NT2/D1 (cell line): ENCODE measurements at places on chromosomes 4 and X.

GRCh38 chrX:65723706-65724105 lies 56.3 kb downstream of the MSN start:
- DNase-seq, result no peak

DNA sequence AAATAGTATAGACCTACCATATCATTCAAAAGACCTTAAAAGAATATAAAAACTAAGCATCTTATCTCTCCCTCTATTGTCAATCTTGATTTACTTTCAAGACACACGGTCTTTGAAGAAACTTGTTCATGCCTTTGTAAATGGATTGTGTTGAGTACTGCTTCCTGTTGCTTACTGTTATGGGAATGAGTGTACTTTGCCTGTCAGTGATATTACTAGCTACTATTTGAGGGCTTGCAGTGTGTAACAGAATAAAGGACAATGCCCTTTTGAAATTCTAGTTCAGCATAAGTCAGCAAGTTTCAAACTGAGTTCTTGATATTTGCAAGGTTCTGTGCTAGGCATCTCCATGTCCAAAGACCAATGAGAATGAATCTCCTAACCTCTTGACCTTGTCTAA lies 36.0 kb downstream of the CDKL5 start:
- DNase-seq, result no peak

DNA sequence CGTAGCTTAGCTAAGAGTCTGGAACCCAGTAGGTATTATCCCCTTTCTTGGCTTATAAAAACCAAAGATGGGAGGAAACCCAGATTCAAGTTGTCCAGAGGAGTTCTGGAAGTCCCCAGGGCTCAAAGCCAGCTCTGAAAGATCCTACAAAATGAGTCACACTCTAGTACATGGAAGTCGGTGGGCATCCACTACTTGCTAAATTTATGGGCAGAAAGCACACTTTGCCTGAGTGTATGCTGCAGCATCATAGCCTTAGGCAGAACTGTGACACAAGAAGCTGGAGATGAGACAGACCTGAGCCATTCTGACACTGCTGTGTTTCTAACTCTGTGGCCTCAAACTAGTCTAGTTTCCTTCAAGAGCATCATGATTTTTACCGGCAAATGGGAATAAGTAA lies 429.3 kb downstream of the AFF2 start:
- DNase-seq, result no peak

GRCh38 chr4:100497791-100498190 lies 20.0 kb downstream of the EMCN start:
- no peak for DNase-seq

GRCh38 chr4:6688879-6689505 lies 4.7 kb upstream of the S100P start:
- DNase-seq, result peak; percentile 83

DNA sequence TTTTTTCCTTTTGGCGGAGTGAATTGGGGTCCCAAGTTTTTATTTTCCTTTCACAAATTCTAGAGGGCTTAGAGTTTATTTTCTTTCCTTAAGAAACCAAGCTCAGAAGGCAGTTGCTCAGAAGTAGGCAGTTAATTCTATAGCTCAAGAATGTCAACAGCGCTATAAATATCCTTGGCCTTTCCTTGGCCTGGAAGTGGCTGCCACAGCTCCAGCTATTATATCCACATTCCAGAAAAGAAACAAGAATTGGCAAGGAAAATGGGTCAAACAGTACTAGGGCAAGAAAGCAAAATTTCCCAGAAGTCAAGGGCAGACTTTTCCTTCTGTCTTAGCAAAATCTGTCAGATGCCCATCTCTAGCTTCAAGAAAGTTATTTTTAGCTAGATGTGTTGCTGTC lies 31.0 kb downstream of the SLC10A6 start:
- no peak for DNase-seq

DNA sequence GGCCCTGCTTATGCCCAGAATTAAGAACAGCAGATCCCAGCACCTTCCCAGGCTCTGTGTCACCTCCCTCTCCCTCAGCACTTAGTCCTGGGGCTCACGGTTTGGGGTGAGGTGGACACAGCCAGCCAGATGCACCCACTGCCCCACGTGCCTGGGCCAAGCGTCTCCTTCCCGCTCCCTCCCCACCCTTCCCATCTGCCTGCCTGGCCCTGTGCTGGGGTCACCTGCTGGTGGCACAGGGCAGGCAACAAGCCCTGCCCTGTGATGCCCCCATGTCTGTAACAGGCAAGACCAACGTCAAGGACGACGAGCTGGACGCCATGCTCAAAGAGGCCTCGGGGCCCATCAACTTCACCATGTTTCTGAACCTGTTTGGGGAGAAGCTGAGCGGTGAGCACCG lies 5.3 kb downstream of the MYL5 start:
- DNase-seq, result no peak

DNA sequence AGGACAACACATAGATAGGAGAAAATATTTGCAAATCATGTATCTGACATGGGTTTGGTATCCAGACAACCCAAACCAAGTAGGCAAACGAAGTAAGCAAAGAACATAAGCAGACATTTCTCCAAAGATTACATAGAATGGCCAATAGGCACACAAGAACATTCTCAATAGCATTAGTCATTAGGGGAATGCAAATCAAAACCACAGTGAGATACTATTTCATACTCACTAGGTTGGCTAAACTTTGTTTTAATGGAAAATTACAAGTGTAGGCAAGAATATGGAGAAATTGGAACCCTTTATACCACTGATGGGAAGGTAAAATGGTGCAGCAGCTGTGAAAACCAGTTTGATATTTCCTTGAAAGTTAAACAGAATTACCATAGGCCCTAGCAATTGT lies 74.7 kb downstream of the CHRNA9 start:
- no peak for DNase-seq

GRCh38 chr4:86730310-86730709 lies 118.9 kb downstream of the SLC10A6 start:
- peak; percentile 49 for DNase-seq

DNA sequence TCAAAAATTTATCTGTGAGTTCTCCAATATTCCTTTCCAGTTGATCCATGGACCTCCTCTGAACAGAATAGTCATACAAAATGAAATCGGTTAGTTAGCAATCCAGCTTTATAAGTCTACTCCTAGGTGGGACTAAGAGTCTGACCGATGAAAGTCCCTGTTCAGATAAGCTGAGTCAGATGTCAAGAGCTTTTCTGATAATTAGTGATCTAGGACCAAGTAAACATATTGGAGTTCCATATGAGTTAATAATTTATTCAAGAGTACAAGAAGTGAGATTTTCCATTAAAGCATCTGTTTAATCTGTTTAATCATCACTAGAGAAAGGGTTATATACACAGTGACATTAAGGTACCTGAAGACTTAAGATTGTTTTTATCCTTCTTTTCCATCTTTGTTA lies 74.7 kb downstream of the UGT8 start:
- DNase-seq, result no peak

GRCh38 chrX:28848707-28849106 lies 261.5 kb downstream of the IL1RAPL1 start:
- no peak for DNase-seq

GRCh38 chr4:139735381-139736273 lies 70.0 kb downstream of the MGST2 start:
- no peak for DNase-seq

GRCh38 chr4:187176261-187176910 lies 452.7 kb upstream of the FAT1 start:
- DNase-seq, result no peak

- no peak for DNase-seq
These were observed 29.3 kb upstream of the CFAP299 start for GRCh38 chr4:80306260-80306659.

DNA sequence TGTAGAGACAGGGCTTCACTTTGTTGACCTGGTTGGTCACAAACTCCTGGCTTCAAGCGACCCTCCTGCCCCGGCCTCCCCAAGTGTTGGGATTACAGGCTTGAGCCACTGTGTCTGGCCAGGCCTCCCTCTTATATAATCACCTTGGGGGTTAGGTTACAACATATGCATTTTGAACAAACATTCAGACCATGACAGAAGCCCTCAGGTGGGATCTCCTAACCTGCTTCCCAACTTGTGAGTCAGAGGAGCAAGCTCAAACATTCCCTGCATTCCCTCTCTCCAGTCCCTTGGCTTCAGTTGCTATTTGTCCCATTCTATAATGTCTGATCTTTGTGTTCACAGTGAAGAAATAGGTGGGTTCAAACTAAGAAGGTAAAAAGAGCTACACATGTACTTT lies 76.5 kb upstream of the NRK start:
- no peak for DNase-seq

- DNase-seq, result no peak
These were observed 199.1 kb downstream of the SPATA18 start for GRCh38 chr4:52250154-52250553.

DNA sequence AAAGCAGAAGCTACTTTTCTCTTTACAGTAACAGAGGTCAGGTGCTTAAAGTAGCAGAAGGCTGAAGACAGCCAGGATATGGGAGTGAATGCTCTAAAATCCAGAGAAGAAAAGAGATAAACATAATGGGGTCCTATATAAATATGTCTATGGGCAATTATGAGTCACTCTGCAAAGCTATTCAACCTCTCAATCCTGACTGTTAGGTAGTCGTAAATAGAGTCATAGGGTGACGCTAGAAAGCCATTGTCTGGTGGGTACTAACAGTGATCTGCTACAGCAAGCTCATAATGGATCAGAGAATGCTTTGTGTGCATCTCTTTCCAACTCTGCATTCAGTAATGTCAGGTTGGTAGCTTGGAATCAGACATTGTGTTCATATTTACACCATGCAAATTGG lies 53.5 kb upstream of the PDE5A start:
- DNase-seq, result no peak

DNA sequence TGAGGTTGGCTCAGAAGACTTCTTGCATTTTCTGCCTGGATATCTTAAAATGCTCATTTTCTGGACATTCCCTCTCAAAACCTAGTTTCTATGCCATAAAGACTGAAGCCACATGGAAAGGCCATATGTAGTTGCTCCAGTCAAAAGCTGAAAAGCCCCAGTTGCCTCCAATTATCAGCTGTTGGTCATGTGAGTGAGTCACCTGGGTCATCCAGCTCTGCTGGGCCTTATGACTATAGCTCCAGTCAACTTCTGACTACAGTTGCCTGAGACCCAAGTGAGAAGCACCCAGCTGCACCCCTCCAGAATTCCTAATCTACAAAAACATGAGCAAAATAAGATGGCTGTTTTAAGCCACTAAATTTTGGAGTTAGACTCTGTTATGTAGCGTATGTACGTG lies 41.9 kb downstream of the HELQ start:
- DNase-seq, result no peak

DNA sequence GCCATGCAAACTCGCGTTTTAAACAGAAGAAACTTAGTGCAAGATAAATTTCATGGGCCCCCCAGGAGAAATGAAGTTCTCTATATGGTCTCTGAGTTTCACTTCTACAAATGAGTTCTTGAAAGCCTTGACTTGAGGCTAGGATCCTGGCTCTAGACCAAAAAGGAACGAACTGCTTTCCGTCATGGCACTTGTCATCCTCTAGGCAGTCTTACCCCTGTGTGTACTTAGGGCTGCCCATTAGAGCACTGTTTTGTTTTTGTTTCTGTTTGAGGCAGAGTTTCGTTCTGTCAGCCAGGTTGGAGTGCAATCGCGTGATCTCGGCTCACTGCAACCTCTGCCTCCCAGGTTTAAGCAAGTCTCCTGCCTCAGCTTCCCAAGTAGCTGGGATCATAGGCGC lies 29.0 kb downstream of the RNF4 start:
- no peak for DNase-seq

- DNase-seq, result no peak
These were observed 531.9 kb downstream of the PCDH18 start for GRCh38 chr4:137000432-137000831.

DNA sequence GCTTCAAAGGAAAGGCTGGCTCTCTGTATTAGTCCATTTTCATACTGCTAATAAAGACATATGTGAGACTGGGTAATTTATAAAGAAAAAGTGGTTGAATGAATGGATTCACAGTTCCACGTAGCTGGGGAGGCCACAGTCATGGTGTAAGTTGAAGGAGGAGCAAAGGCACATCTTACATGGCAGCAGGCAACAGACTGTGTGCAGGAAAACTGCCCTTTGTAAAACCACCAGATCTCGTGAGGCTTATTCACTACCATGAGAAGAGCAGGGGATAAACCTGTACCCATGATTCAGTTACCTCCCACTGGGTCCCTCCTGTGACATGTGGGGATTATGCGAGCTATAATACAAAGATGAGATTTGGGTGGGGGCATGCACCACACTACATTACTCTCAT lies 1486.6 kb downstream of the PCDH7 start:
- no peak for DNase-seq

- no peak for DNase-seq
These were observed 83.3 kb downstream of the HPRT1 start for GRCh38 chrX:134543288-134543687.

GRCh38 chrX:122188751-122189150 lies 995.3 kb upstream of the GRIA3 start:
- no peak for DNase-seq

DNA sequence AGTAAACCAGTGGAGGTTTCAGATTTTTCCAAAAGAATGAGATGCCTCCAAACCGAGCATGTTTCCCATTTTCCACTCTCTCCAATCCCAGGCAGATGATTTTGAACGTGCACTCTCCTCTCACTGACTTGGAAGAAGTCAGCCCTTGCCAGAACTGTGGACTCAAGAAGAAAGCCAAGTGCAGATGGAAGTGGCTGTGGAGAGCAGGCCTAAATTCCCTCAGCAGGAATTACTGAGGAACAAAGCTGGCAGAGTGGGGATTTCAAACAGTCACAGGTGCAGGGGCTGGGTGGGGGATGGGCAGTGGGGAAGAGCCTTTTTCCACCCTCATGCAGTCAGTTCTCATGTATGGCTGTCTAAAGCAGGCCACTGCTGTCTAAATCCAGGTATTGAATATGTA lies 83.5 kb upstream of the PLAC1 start:
- DNase-seq, result no peak

DNA sequence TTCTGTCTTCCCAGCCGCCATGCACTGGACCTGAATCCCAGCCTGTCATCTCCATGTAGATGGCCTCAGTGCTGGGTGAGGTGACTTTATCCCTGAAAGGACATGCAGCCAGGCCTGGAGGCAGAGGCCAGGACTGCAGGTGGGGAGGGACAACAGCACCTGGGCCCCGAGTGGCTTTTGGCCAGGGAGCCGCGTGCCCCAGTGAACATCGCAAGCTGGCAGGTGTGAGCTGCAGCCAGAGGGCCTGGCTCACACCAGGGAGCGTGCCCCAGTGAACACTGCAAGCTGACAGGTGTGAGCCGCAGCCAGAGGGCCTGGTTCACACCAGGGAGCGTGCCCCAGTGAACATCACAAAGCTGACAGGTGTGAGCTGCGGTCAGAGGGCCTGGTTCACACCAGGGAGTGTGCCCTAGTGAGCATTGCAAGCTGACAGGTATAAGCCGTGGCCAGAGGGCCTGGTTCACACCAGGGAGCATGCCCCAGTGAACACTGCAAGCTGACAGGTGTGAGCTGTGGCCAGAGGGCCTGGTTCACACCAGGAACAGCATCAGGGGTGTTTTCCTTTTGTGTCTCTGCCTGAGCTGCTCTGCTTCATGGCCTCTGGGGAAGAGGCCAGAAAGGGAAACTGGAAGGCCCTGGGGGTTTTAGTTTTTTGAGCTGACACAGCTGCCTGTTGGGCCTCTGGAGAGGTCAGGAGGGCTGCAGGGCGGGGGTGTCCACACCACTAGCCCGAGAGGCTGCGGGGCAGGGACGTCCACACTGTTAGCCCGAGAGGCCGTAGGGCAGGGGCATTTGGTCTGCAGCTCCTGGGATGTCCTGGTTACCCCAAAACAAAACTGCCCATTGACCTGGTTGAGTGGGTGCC lies 22.7 kb upstream of the PSAPL1 start:
- DNase-seq, result no peak

- DNase-seq, result no peak
These were observed at the start of gene SPATA18 for GRCh38 chr4:52051213-52051614. TSS of gene SPATA18 (plus strand) at chr4:52051304. CDS start at chr4:52051705, 401 bp downstream.

- no peak for DNase-seq
These were observed 300.9 kb downstream of the BCOR start for GRCh38 chrX:39796856-39797255.
